ENCODE measurements at places on chromosomes 3 and 15.

DNA sequence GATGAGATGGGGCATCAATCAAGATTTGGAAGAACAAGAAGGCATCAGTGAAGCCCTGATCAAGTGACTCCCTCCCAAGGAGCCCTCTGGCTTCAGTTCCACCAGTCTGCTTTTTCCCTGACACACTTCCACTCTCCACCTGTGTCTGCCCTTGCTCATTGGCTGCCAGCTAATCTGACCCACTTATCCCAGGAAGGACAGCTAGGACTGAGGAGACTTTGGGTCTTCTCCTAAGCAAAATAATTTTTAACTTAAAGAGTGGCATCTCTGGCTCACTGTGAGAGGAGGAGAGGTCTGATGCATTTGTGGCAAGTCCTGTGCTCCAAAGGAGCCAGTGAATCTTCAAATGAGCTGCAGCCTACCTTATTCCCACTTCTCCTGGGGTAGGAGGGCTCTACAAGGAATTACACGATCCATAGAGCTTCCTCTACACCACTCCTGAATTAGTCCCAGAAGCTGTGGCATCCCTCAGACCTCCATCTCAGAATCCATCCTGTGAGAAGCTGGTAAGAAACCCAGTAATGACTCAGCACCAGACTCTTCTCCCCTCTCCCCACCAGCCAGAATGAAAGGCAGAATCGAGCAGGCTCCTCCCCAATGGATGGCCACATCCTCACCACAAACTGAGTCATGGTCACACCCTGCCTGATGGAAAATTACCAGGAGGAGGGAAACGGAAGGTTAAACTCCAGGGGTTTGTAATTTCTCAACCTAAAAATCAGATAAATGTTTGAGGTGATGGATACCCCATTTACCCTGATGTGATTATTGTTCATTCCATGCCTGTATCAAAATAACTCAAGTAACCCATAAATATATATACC lies 6.3 kb upstream of the PKM start:
- no peak for DNase-seq

DNA sequence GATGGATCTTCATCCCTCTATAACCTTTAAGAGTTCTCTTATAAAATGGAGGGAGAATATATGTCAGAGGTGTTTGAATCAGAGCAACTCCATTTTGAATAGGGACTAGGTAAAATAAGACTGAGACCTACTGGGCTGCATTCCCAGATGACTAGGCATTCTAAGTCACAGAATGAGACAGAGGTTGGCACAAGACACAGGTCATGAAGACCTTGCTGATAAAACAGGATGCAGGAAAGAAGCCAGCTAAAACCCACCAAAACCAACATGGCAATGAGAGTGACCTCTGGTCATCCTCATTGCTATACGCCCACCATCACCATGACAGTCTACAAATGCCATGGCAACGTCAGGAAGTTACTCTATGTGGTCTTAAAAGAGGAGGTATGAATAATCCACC lies 211.0 kb downstream of the GBE1 start:
- no peak for DNase-seq

DNA sequence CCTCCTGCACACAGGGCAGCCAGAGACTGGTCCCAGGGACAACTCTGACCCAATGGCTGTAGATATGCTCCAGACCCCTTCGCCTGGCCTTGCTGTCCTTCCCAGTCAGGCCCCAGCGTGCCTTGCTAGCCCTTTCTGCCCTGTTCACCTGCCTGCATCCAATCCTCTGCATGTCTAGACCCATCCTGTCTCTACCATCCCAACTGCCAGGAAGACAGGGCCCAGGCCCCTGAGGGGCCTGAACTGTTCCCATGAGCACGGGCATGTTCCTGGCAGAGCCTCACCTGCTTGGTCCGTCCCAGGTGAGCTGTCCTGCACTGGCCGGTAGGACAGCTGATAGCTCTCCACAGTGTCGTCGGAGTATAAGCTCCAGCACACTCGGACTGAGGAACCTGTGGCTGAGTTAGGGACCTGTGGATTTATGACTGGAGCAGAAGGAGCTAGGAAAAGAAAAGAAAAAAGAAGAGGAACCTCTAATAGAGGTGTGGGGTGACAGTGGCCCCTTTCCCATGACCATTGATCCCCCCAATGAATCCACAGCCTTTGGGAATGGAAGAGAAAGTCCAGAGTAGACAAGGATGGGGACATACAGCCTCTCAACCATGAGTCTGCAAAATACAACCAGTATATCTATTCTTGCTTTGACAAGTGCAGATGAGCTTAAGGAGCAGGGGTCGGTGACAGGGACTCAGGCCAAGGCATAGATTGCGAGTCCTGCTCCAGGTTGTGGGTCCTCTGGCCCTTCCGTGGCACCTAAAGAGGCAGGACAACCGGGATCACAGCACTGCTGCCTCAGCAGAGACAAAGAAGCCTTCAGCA lies 33.9 kb downstream of the FSD2 start:
- no peak for DNase-seq

DNA sequence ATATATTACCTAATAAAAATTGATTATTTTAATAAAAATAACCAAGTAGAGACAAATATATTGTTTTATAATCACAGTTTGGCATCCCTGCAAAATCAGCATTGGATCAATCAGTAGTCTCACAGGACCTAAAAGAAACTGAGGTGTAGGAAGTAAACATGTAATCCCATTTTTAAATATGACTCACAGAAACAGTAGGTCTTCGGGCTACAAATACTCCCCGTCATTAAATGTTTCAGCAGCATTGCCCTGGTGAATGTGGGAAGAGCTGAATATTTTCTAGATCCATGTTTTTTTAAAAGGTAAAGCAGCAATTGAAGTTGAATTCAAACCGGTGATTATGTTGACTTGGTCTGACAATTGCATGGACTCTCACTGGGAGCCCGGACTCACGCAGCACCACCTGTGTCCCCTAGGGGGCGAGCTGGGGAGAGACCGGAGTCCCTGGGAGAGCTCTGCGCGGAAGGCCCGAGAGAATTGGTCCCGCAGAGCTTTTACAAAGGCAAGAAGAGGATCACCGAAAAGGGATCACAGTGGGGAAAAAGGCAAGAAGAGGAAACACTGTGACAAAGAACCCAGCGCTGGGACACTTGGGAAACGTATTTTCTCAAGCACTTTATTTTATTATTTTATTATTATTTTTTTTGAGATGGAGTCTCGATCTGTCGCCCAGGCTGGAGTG lies 17.2 kb upstream of the USP3 start:
- DNase-seq, result peak; percentile 88

GRCh38 chr3:184786280-184786941 lies 25.6 kb upstream of the VPS8 start:
- no peak for DNase-seq

- no peak for DNase-seq
Observed at GRCh38 chr3:124785973-124786372, 55.7 kb downstream of the UMPS start.

- DNase-seq, result no peak
Observed at GRCh38 chr15:37682304-37682703, 252.1 kb upstream of the TMCO5A start.

GRCh38 chr3:24748520-24748919 lies 253.9 kb upstream of the THRB start:
- no peak for DNase-seq

GRCh38 chr15:92733090-92733933 lies 77.7 kb upstream of the FAM174B start:
- no peak for DNase-seq

- no peak for DNase-seq
Observed at GRCh38 chr3:9295007-9295406, 45.6 kb upstream of the SRGAP3 start.

GRCh38 chr15:28995705-28996104 lies 109.9 kb downstream of the APBA2 start:
- DNase-seq, result no peak

- DNase-seq, result no peak
Observed at GRCh38 chr15:100017140-100017539, 283.9 kb upstream of the LYSMD4 start.

GRCh38 chr15:45714590-45715488 lies 80.0 kb downstream of the SQOR start:
- DNase-seq, result no peak

- no peak for DNase-seq
Observed at GRCh38 chr3:36895496-36896409, 49.1 kb downstream of the TRANK1 start.

DNA sequence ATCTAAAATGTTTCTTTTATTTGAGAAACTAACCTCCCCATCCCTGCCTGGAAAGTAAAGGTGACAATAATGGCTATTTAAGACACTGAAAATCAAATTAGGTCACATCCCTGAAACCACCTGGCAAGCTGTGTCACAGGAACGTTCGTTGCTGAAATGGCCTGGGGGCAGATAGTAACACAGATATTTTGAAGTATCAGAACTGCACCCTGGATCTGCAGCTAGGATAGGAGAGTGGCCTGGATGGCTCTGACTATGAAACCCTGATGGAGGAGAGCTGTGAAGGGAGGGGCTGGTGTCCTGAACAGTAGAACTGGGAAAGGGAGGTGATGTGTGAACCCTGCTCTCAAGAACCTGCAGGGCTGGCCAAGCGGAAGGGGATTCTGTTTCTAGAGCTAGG lies 648.3 kb upstream of the CFAP20DC start:
- no peak for DNase-seq

DNA sequence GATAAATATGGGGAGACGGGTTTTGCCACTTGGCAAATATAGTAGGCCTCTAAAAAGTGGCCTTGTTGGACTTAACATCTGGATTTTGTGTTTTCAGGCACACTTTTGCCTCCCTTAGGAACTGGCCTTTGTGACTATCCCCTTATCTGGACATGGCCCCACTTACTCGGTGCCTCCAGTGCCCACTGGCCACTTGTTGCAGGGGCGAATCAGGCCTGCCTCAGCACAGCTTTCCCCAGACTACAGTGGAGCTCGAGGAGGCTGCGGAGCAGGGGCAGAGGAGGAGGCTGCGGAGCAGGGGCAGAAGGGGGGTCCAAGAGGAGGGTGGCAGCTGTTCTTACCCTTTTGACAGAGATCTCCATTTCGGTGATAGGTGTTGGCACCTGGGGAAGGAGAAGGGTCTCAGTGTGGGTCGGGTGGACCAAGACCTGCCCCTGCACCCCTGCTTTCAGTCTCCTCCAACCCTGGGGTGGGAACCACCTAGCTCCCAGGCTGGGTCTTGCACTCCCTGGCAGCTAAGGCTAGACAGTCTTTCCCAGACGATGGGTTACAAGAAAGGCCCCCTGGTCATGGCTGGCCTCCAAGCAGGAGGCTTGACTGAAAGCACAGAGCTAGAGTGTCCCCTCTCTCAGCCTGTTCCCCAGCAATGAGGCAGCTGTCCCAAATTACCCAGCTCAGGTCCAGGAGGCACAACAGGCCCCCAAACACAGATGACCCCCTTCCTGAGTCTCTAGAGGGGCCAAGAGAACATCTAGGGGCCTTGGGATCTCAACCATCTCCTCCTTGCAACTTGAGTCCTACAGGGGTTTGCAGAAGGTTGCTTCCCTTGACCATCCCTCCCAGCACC lies 6.1 kb downstream of the SEMA3G start:
- DNase-seq, result no peak

- DNase-seq, result no peak
Observed at GRCh38 chr3:136135039-136135802, 60.9 kb downstream of the MSL2 start.

- no peak for DNase-seq
Observed at GRCh38 chr3:143088835-143089234, 30.7 kb upstream of the CHST2 start.

GRCh38 chr3:57274845-57275244 lies 17.6 kb downstream of the ASB14 start:
- DNase-seq, result no peak

All from stimulated activated CD8-positive, alpha-beta memory T cell treated with anti-CD3 and anti-CD28 coated beads, Interleukin-4, amount 100 ng/mL, for 1 hour (primary cell).